Spleen (tissue), 13 donors: ENCODE measurements at places on chromosomes 3 and 15.

- no peak for DNase-seq
Observed at GRCh38 chr15:67508407-67508806, 12.5 kb upstream of the C15orf61 start.

DNA sequence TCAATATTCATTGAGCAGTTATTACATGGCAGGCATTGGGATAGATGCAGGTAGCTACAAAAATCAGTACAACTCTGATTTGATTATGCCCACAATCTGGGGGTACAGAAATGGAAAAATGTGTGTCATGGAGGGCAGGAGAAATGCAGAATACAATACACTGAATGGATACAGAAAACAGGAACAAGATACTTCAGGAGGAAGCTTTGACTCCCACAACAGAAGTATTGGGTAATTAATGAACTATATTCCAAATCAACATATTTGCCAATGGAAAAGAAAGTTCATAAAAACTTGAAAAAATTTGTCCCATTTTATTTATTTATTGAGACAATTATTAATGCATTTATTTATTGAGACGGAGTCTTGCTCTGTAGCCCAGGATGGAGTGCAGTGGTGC is 207.0 kb downstream of the SUCLG2 start:
- no peak for DNase-seq

DNA sequence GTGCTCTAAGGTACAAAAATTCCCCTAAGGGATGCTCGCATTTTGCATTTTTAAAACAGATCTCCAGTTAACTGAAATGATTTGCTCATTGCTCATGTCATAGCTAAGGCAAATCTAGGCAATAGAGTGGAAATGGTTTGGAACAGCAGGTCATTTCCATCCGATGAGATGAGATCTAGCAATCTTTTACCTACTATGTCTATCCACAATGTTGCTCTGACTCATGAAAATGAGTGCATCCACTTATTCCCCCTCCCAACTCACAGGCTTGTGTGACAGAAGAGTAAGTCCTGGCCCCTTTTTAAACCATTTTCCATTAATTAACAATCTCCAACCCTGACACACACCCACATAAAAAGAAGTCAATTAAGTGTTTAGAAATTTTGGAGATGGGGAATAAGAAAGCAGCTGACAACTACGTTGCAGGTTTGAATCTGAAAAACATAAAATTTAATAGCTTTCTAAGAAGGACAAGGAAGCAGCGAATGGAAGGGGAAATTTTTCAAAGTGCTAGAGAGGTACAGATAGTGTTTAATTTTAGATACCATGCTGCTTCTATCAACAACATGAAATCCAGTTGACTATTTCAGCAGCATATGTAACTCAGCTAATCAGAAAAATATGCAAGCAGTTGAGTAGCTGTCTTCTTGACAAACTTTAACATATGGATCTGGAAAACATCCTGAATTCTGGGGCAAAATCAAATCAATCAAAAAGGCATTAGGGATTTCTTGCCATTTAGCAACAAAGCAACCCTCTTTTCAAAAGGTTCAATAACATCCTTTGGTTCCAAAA is 112.0 kb downstream of the TMCO5A start:
- DNase-seq = no peak

- DNase-seq = no peak
Observed at GRCh38 chr3:16313886-16314645, 49.1 kb downstream of the OXNAD1 start.

DNA sequence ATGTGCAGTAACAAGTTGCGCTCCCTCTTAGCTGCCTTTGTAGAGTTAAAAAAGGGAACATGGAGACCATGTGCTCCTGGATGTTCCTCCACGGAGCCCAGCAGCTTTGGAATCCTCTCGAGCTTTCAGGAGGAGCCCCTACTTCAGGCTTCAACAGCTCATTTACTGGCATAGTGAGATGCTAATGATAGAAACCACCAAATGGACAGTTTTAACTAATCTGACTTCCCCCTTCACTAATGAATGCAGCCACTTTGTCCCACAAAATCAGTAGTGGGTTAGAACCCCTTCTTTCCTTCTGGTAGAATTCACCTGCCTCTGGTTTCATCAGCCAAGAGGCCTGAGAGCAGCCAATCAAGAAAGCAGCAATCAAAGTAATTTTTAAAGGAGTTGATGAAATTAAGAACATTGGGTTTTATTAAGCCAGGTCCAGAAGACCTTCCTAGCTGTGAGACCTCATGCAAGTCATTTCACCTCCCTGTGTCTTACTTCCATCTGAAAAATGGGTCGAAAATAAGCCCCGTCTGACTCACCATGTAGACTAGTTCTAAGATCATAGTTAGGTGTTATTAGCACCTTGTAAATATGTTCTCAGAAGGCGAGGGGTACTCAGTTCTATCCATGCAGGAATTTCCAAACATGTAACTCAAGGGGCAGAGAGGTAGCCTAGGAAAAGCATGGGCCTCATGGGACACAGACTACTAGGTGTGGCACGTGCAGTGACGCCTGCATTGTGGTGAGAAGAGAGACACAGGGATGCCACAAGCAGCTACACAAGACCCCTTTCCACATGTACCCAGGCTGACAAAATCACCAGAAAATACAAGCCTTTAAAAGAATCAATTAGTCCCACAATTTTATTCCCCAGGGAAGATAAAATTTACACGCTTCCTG is 179.7 kb upstream of the LPP start:
- no peak for DNase-seq

DNA sequence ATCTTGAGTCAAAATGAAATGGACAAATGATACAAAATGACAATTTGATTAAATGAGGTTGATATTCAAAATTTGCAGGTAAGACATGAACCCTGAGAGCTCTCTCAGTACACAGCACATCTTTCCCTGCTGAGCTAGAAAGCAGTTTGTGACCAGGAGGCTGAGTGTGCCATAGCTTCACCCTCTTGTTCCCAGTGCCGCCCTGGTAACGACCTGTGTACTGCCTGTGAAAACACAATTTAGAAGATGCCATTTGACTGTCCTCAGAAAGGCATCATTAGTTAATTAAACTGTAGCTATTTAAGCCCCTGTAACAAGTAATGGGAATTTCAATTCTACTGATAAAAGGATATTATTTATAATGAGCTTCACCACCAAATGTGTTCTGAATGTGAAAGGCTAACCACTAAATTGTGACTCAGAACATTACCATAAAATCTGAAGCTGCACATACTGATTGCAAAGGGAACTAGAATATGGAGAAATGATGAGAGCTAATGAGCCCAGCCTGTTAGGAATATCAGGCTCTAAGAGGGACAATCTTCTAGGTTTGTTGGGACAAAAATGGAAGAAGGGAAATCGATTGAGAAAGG is 212.9 kb upstream of the ARPP21 start:
- no peak for DNase-seq
